Stimulated activated CD4-positive, alpha-beta T cell treated with anti-CD3 and anti-CD28 coated beads, Interleukin-4, amount 100 ng/mL, for 48 hours (primary cell): ENCODE measurements at places on chromosomes 12 and 14.

DNA sequence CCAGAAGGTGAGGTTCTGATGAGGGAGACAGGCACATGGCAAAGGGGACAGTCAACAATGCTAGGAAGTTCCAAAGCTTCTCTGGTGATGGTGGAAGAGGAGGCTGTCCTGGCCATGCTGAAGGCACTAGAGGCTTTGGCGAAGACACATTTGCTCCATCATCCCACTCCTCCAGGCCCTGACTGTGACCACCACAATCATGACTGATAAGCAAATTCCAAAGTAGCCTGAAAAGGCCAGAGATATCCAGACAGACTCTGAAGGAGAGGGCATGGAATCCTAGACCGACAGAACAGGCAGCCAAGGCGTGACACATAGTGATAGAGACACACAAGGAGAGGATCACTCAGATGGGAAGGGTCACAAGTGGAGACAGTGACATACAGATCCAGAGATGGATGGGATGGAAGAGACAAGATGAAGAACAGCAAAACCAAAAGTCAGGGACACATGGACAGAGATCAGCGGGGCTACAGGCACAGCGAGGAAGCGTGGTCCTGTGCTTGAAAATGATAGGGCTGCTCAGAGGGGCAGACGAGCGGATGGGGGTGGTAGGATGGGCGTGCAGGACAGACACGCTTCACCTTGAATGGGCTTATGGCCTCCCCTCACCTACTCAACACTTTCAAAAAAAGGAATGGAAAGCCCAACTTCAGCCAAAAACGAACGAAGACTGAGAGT lies 1.3 kb downstream of the ZFHX2 start:
- no peak for DNase-seq

GRCh38 chr12:4270016-4270830 lies 3.3 kb upstream of the CCND2 start:
- DNase-seq = peak; percentile 52

GRCh38 chr12:70948976-70949336 lies 28.4 kb upstream of the PTPRR start:
- no peak for DNase-seq

- DNase-seq = no peak
Measured at GRCh38 chr12:76666290-76666835, 97.6 kb upstream of the ZDHHC17 start.

DNA sequence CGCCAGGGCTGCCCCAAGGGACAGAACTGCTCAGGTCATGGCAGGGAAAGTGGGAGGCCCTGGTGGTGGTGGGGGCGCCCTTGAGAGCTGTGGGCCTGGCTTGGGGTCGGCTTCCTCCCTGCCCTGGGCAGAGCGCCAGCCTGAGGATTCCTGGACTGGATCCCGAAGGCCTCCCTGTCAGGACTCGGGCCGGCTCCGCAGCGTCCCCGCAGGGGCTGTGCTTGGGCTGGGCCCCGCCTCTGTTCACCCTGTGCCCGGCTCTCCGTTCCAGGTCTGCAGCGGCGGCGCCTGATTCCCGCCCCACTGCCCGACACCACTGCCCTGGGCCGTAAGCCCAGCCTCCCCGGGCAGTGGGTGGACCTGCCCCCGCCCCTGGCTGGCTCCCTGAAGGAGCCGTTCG lies 39.9 kb downstream of the KIF26A start:
- no peak for DNase-seq

DNA sequence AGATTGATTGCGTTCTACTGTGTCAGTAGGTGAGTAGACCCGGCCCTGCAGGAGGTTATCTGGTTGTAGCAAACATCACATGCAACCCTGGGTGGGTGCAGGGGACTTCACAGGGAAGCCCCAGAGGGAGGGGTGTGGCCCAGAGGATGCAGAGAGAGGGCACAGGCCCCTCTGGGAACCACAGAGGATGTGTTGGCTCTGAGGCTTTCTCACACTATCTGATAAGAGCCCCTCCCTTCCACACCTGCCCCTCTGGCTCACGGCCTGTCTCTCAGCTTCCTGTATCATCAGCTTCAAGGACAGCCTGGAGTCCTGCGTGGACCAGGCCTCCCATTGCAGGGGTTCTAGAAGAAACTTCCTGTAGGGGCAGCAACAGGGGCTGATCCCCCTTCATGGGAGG lies 101.9 kb downstream of the RIN3 start:
- DNase-seq = peak; percentile 5

GRCh38 chr14:51209457-51209856 lies 30.6 kb upstream of the TMX1 start:
- DNase-seq = no peak

DNA sequence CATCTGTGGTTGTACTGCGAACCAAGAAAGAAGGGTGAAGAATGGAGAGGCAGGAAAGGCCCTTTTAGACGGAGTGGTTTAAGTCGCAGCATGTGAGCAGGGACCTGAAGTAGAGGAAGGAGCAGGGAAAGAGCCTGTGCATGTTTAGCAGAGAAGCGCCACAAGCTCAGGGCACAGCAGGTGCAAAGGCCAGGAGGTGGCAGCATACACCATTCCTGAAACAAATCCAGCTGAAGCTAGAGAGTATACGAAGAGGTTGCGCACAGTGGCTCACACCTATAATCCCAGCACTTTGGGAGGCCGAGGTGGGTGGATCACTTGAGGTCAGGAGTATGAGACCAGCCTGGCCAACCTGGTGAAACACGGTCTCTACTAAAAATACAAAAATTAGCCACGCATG lies 49.9 kb downstream of the HELB start:
- DNase-seq = no peak

- no peak for DNase-seq
Measured at GRCh38 chr12:108583991-108584390, 13.9 kb downstream of the TMEM119 start.

DNA sequence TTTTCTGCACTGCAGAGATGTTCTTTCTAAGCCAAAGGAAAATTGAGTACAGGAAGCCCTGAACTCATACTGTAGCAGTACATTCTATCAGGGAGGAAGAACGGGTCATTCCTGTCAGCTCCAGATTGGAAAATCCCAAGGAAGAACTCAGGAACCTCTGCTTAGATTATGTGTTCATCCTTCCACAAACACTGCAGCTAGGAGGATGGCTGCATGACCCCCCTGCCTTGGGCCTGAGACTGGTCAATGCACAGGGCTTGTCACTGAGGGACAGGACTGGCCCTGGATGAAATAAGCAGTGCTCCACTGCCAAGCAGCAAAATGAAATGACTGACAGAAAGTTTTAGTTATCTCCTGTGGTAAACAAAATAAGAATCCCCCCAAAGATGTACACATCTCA lies 1406.8 kb upstream of the TMEM132C start:
- DNase-seq = no peak

DNA sequence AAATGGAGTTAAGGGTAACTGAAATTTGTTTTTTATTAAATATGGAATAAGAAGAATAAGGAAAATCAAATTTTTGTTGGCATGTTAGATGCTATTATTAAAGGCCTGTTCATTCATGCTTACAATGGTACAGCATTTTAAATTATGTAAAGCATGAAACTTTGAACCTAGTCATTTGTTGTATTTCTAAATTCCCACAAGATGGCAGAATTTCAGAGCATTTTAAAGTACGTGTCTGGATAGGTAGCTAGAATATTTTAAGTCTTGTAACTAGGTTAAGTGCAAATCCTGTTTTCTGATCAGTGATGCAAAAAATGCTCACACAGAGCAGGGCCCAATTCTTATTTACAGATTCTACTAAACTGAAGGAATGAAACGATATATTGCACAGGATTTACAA lies 585.6 kb upstream of the MIS18BP1 start:
- DNase-seq = no peak

- DNase-seq = no peak
Measured at GRCh38 chr12:130815028-130815741, 23.9 kb downstream of the STX2 start.

GRCh38 chr12:117234441-117234840 lies 44.2 kb upstream of the FBXO21 start:
- no peak for DNase-seq

GRCh38 chr12:105562199-105562971 lies 231.9 kb downstream of the C12orf75 start:
- DNase-seq = no peak

DNA sequence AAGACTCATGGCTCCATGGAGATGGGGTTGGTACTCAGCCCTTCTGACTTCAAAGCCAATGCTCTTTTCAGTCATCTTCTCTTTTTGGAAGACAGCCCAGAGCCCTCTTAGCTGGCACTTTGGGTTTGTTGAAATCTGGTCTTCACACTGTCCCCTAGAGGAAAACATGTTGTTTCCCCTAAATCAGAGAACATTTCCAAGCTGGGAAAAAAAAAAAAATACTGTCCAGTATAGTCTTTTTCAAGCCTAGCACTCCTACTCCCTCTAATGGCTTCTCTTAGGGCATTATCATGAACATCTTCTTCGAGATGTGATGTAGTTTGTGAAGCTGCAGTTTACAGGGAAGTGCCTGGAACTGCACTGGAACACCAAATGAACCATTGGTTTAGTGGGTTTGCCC lies 3.0 kb upstream of the ZC3H14 start:
- DNase-seq = no peak

- no peak for DNase-seq
Measured at GRCh38 chr12:68250454-68250853, 3.0 kb downstream of the IL22 start.

DNA sequence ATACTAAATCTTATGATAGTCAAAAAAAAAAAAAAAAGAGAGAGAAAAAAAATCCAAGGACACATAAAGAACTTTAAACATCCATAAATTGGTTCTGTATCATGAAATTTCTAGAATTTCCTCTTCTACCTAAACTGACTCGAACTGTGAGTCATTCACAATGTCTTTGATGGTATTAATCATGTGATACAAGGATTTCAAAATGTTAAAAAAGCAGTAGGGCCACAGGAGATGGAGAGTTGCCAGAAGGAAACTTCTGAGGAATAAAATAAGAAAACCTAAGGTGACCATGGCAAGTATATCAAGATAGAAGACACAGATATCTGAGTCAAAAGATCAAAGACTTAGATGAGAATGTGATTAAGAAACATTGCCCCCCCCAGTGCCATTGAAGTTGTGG lies 1320.9 kb upstream of the FLRT2 start:
- DNase-seq = no peak

DNA sequence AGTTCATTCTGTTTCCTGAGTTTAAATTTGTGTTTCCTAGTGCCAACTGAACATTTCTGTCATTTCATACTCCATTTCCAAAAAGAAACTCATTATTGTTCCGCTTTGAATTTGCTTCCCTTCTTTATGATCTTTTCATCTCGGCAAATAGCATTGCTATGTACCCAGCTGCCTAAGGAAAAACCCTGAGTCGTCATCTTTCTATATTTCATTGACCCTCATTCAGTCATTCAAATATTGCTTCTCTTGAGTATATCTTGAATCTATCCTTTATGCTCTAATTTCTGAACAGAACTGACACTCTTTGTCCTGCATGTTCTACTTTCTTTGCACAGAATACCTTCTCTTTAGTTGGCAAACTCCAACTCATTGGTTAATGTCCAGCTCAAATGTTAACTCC lies 35.9 kb downstream of the ADIPOR2 start:
- no peak for DNase-seq

DNA sequence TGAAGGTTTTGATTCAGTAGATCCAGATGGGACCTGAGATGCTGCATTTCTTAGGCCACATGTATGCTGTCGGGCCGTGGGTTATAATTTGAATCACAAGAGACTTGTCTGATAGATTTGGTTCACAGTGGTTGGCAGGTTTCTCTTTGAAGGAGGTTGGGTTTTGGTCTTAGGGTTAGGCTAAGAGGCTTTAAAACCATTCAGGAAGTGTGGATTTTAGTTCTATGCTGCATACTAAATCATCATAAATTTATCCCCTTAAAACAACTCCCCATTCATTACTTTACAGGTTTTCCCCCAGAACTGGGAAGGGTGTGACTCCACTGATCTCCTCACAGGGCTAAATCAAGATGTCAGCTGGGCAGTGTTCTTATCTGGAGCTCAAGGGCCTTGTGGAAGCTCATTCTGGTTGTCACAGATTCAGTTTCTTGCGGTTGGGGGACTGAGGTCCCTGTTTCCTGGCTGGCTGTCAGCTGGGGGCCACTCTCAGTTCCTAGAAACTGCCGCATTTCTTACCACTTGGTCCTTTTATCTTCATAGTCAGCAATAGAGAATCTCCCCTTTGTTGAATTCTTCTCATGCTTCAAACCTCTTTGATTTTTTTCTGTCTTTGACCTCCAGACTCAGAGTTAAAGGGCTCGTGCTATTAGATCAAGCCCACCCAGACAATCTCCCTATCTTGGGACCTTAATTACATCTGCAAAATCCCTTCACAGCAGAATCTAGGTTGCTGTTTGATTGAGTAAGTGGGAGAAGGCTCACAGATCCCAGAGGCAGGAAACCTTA lies 20.6 kb upstream of the PCNX1 start:
- peak; percentile 50 for DNase-seq

GRCh38 chr14:98907271-98907670 lies 364.7 kb downstream of the BCL11B start:
- no peak for DNase-seq

- no peak for DNase-seq
Measured at GRCh38 chr12:48640428-48640827, 41.6 kb downstream of the KANSL2 start.

- DNase-seq = no peak
Measured at GRCh38 chr12:49340971-49341776, 4.2 kb upstream of the C1QL4 start.

GRCh38 chr12:63400718-63401117 lies 249.7 kb upstream of the AVPR1A start:
- no peak for DNase-seq

GRCh38 chr12:48331399-48331798 lies 19.3 kb downstream of the ZNF641 start:
- DNase-seq = no peak

DNA sequence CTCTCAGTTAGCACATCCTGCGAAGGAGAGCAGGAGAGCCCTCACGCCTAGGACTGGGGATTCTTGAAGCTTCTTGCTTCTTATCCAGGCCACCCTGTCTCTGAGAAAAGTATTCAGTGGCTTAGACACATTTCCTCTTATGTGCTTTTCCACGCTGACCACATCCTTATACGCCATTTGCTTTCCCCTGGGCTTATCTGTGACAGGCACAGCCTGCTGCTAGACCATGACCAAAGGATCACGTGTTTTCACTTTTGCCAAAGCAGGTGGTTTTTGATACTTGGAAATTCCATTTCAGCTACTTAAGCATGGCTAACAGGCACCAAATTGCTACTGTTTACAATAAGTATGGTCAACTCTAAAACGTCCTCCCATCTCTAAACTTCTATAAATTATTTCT lies 587.4 kb downstream of the AACS start:
- no peak for DNase-seq

- no peak for DNase-seq
Measured at GRCh38 chr14:79175671-79176070, 1005.5 kb downstream of the NRXN3 start.

DNA sequence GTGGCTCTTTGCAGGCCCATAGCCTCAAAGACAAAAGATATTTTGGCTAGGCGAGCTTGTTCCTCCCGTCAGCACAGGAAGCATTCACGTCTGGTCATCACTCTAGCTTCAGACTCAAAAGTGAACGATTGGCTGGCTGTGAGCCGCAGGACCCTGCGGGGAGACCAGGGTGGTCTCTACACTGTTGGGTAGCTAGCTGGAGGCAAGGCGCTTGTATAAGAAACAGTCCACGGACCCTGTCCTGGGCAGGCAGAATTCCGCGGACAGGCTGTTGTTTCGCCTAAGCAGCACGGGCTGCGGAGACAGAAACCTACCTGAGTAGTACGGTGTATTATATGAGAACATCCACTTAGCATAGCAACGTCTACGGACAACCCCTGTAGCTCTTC lies 29.6 kb downstream of the WBP11 start:
- DNase-seq = no peak

GRCh38 chr12:24561882-24562770 lies 386.8 kb downstream of the BCAT1 start:
- no peak for DNase-seq

- DNase-seq = no peak
Measured at GRCh38 chr14:46653031-46653755, 1.6 kb upstream of the RPL10L start.

GRCh38 chr12:3229577-3229976 lies 152.4 kb downstream of the TSPAN9 start:
- DNase-seq = no peak
